ENCODE measurements at places on chromosomes 3 and 15.

- no peak for DNase-seq
Measured at GRCh38 chr3:71893122-71893521, 108.2 kb upstream of the PROK2 start.

GRCh38 chr3:13504161-13504831, 24.2 kb downstream of the HDAC11 start:
- DNase-seq: no peak

- DNase-seq: no peak
Measured at GRCh38 chr3:61199843-61200242, 51.4 kb downstream of the FHIT start.

DNA sequence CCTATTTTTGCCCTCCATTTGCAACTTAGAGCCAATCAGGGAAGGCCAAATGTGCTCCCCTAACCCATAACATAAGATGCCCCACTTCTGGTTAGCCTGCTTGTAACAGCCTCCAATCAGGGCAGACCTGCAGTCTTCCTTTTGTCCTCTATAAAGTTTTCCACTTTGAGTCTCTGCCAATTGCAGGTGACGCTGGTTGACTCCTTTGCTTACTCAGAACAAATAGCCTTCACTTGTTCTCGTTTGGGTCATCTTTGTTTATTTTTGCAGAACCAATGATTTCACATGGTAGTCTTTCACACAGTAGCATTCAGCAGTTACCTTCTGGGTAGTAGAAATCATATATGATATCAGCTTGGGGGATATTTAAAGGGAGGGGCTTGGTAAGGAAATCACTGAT, 225.6 kb downstream of the MINAR1 start:
- no peak for DNase-seq

DNA sequence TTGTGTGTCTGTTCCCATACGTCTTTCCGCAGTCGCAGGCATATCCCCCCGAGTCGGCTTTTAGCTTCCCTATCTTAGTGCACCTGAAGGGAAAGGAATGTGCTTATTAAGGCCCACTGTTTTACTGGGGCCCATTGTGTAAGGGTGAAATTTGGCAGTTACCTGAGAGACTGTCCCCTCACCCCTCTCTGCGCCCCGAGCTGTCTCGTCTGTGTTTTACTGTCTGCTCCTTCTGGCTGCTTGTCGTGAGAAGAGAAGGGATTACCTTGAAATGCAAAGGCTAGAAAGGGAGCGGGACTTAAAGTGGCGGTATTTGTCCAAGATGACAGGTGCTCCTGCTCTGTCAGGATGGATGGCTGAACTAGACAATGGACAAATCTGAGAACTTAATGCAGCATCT, 233.0 kb upstream of the POU1F1 start:
- DNase-seq: no peak

GRCh38 chr3:172751175-172751704, 714 bp downstream of the ECT2 start:
- no peak for DNase-seq

DNA sequence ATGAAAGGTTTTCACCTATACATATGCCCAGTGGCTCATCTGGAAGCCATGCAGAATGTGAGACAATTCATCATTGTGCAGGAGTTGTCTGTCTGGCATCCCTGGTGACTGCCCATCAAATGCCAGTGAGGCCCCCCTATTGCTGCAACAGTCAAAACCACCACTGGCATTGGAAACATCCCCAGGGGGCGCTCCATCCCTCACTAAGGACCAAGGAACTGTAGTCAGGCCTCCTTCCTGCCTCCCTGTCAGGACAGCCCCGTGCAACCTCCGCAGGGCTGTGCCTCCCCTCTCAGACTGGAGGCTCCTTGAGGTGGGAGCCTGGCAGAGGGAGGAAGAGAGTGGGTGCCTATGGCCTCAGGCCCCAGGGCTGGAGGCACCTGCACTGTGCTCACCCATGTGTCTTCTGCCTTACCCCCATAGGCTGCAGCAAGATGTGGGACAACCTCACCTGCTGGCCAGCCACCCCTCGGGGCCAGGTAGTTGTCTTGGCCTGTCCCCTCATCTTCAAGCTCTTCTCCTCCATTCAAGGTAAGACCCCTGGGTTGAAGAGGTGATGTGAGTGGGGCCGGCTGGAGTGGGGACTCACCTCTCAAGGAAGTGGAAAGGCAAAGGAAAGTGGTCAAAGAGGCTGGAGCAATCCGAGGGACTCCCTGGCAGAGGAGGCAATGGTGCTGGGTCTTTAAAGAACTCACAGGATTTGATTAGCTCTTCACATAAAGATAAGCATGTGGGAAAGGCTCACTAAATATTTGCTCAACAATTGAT, 16.5 kb downstream of the VIPR1 start:
- no peak for DNase-seq

GRCh38 chr3:7209098-7209497, 348.2 kb downstream of the GRM7 start:
- DNase-seq: no peak

DNA sequence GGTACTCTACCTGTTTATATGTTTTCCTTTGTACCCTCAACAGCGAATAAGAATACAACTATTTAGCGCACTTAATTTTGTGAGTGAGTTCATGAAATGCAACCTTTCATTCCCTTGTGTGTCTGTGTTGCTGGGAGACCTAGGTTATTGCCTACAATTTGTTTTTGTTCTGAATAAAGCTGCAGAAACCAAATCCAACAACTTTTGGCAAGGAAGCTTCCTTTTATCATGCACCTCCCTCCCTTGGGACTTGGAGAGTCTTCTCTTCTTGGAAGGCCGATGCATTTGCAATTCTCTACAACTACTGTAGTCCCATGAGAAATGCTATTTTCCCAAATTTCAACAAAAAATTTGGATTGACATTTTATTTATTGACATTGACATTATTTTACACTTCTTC, 1002.4 kb upstream of the CADM2 start:
- DNase-seq: no peak

GRCh38 chr3:56484525-56485032, 16.3 kb upstream of the ERC2 start:
- DNase-seq: no peak

DNA sequence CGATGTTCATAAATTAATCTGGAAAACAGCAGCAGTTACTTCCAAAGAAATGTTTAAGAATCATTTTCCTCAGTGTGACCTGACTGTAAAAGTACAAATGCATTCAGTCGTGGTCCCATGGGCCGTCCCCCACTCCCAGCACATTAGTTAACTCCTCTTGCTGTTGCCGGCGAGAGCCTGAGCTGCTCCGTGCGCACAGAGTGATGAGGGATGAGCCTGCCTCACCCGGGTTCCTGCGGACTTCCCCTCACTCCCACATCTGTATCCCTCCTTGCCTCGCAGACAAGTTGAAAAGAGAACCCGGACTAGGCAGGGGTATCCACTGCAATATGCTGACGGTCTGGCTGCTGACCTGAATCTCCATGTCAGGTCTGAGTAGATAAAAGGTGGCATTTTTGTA, 861.7 kb upstream of the NR2F2 start:
- no peak for DNase-seq

- no peak for DNase-seq
Measured at GRCh38 chr3:4752201-4753072, 226.8 kb upstream of the BHLHE40 start.

- DNase-seq: no peak
Measured at GRCh38 chr3:113783463-113783862, 36.6 kb downstream of the ATP6V1A start.

- no peak for DNase-seq
Measured at GRCh38 chr3:146250449-146251382, at the start of gene PLSCR4. PLSCR4 (minus strand) TSS chr3:146251105; CDS start chr3:146222071, 29,034 bp downstream.

DNA sequence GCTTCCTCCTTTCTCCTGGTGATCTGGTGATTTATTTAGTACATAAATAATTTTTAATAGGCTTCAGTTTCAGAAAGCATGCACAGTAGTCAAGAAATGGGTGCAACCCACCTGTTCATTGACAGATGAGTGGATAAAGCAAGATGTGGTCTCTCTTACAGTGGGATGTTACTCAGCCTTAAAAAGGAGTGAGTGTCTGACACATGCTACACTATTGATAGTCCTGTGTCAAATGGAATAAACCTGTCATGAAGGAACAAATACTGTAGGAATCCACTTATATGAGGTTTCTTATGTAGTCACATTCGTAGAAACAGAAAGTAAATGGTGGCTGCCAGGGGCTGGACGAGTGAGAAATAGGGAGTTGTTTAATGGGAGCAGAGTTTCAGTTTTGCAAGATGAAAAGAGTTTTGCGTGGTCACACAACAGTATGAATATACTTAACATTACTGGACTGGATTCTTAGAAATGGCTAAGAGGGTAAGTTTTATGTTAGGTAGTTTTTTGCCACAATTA, 56.0 kb upstream of the PPARG start:
- no peak for DNase-seq

DNA sequence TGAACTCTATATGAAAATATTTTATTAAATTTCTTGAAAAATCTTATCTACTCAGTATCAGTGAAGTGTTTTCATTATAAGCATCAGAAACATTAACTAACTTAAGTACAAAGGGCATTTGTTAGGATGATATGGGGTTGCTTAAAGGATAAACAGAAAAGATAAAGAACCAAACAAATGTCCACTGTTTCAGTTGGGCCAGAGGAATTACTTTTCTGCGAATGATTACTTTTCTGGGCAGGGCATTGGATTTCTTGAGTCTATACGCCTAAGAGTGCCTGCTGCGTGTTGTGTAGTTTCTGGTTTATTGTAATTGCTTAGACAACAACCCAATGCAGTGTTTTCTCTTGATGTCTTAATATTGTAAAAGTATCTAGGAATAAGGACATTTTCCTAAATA, 52.8 kb downstream of the NEO1 start:
- DNase-seq: no peak

DNA sequence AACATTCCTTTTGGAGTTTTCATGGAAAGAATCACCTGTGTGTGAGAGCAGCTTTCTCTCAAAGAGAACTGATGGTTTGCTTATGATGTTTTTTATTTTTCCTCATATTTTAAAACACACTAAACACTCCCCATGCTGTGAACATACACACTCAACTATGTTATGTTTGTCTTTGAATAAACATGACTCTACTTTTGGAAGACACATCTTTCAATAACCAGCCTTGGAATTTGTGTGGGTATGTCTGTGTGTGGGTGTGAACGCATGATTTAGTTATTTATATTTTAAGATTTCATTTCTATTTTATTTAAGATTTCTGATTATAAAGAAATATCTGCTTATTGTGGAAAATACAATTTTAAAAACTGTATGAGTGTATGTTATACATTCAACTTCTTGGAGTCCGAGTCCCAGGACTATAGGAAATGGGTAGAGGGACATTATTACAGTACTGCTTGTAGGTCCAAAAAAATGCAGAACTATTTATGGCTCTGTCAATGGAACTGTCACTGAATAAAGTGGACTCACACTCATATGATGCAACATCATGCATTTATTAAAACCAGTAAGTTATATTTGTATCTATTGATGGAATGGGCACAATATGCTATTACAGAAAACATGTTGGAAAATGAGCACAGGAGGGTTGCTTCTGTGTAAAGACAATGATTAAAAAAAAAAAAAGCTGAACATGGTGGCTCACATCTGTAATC, 43.5 kb downstream of the PDZRN3 start:
- no peak for DNase-seq

GRCh38 chr15:47246317-47246716, 471.0 kb upstream of the SEMA6D start:
- no peak for DNase-seq

DNA sequence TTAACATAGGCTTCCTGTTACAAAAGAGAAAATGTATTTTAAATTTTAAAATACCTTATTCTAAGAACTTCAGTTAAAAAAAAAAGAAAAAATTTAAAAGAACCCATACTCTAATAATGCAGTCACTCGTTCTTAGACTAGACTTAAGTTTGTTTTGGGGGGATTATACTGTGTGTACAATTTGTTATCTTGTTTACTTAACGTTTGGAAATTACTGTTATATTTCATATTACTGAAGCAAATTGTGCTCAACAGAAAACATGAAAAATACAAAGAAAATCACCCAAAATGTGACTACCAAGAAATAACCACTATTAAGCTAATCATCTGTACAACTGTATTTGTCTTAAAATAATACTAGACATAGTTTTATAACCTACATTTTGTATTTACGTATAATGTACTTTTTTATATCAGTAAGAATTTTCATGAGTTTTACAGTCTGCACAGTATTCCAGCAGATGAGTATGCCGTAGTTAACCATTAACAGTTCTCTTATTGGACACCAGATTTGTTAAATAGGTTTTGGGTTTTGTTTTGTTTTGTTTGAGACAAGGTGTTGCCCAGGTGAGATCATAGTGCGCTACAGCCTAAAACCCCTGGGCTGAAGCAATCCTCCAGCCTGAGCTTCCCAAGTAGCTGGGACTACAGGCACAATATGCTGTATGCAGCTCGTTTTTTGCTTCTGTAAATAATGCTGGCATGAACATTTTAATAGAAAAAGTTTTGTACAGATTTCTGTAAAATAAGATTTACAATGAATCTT, 88.8 kb upstream of the CHD2 start:
- no peak for DNase-seq

DNA sequence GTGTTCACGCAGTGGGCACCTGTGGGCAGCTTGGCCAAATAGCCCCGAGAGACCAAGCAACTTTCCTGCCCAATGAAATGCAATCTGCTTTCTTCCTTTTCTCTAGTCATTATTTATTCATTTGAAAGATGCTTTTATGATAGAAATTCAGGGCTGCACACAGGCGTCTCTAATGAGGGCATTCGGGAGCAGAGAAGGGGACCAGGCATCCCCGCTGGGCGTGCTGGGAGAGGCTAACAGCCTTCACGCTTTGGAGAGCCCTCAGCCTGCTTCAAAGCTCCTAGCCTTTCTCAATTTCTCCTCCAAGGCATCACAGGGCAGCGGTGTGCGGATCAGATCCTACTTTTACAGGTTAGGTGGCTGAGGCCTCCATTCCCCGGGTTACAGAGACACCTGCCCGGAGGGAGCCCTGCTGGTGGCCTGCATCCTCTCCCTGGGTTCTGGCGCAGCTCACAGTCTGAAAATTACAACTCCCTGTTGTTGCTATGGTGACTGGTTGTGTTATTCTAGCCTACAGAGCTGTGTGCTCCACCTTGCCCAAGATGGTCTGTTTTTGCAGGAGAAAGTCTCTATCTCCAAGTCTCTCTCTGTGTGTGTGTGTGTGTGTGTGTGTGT, 21.8 kb upstream of the KLF13 start:
- DNase-seq: no peak

- no peak for DNase-seq
Measured at GRCh38 chr3:84442533-84442932, 516.3 kb upstream of the CADM2 start.
